ENCODE measurements at places on chromosomes 5 and 9.
A peak's percentile ranks its signal among the peaks of the same experiment; 100 is the strongest.

DNA sequence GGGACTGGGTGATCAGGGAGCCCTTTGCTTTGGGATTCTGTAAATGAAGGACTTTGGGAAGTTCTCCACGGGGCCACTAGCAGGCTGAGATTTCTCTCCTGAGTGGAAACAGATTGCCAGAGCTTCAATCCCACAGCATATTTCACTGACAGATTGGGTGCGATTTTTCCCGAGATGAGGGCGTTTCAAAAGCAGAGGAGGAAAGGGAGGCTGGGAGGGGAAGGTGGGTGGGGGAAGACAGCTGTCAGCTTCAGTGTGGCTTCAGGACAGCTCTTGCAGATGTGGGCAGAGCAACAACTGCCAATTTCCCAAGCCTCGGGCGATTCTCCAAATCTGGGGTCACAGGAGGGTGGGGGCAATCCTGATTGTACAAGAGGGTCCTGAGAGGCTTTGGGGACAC is 258.5 kb upstream of the ADRA1B start:
- DNase-seq: no peak

GRCh38 chr9:124617477-124618141 is 110.4 kb upstream of the NR5A1 start:
- peak; percentile 26 for DNase-seq

GRCh38 chr9:76456202-76456926 is 2.6 kb upstream of the GCNT1 start:
- DNase-seq: peak; percentile 96

DNA sequence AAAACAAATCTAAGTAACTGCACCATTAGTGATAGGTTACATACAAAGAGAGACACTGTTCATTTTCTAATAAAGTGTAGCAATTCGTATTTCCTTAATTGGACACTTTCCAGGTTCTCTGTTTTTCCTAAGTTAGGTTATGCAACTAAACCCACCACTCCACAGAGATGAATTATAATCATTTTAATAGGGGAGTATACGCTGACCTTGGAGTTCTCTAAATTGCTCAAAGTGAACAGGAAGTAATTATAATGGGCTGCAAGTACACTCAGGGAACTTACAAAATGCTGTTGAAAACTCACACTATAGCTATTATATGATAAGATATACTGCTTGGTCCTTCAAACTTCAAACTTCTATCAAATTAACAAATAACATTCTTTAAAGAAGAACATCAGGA is 18.2 kb upstream of the ADCY2 start:
- no peak for DNase-seq

GRCh38 chr5:173699966-173700365 is 83.5 kb upstream of the BOD1 start:
- no peak for DNase-seq

GRCh38 chr5:136155078-136155477 is 22.4 kb downstream of the SMAD5 start:
- no peak for DNase-seq

- no peak for DNase-seq
These were observed 47.3 kb downstream of the MEGF10 start for GRCh38 chr5:127337876-127338275.

GRCh38 chr5:145951071-145951470 is 14.7 kb downstream of the SH3RF2 start:
- no peak for DNase-seq

DNA sequence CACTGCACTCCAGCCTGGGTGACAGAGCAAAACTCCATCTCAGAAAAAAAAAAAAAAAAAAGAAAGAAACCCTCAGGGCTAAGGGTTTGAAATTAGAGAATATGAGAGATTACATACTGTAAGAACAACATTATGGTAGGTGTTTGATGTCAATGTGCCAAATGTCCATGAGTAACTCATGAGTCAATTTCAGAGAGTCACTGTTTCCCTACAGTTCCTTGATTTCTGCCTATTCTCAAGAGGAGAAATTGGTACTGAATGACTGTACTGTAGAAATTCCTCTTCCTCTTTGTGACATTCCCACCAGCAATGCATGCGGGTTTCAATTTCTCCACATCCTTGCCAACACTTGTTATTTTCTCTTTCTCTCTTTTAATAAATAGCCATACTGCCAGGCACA is 35.2 kb downstream of the MARVELD2 start:
- DNase-seq: peak; percentile 17

GRCh38 chr9:116635908-116636307 is 51.2 kb upstream of the TRIM32 start:
- no peak for DNase-seq

DNA sequence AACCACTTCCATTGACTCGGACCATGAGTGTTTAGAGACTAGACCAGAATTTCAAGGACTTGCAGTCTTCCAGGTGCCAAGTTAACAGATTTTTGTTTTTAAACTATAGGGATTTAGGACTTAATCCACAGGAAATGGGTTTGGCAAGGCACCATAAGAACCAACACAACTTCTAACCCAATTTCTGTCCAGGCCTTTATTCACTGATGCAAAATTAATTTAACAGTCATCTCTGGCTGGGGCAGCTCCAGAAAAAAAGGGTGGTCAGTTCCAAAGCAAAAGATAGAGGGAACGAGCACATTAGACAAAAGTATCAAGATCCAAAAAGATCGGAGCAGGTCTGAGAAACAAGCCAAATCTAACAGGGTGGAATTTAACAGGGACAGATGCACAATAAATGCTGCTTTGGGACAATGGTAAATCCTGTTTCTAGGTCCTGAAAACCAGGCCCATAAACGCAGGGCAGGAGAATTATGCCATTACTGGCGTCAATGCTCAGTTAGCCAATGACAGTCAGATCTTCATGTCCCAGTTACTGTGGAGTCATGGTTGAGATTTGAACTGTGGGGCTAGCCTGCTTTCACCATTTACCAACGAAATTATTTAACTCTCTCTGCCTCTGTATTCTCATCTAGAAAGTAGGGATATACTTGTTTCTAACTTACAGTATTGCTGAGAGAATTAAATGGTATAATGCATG is 590.8 kb upstream of the BRINP1 start:
- DNase-seq: no peak

- no peak for DNase-seq
These were observed 177.2 kb downstream of the OSTF1 start for GRCh38 chr9:75265525-75265972.

DNA sequence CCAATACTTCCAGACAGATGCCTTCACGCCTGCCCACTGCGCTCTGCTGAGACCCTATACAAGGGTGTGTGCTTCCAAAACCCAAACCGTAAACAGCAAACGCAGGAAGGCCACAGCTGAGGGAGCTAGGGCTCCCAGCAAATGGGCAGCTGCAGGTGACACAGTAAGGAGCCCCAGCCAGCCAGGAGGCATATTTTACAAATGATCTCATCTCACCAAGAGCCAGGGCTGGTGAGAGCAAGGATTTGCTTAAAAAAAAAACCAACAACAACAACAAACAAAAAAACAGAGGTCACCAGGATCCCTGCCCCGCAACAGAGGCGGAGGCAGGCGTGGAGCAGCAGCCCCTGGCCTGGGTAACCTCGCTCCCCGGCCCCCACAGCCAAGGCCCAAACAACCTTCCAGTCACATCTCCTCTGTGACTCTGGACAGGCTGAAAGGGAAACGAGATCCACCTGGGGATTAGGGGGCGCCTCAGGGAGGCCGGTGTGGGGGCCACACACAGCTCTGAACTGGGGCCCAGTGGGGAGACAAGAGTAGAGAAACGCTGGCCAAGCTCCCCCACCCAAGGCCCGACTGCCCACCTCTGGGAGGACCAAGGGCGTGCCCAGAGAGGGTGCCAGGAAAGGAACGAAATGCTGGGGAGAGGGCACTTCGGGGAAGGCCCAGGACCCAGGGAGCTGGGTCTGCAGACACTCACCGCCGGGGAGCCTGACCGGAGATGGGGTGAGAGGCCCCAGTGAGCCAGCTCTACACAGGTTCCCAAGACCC is 3.3 kb downstream of the NACC2 start:
- DNase-seq: no peak

DNA sequence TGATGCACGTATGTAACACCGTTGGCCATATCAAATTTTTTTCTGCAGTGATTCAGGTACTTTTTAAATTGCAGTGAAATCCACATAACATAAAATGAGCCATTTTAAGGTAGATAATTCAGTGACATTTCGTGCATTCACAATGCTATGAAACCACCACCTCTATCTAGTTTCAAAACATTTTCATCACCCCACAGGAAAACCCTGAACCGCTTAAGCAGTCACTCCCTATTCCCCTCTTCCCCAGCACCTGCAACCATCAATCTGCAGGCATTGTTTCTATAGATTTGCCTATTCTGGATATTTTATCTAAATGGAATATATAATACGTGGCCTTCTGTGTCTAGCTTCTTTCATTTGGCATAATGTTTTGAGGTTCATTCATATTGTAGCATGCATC is 79.2 kb downstream of the BOD1 start:
- DNase-seq: no peak

- DNase-seq: no peak
These were observed 119.0 kb upstream of the TXNDC8 start for GRCh38 chr9:110456681-110457080.

- DNase-seq: no peak
These were observed 92.0 kb upstream of the SSBP2 start for GRCh38 chr5:81842795-81843398.

- no peak for DNase-seq
These were observed 76.7 kb downstream of the FAM170A start for GRCh38 chr5:119706049-119706448.

GRCh38 chr5:60195083-60195482 is 301.6 kb upstream of the PDE4D start:
- no peak for DNase-seq

- no peak for DNase-seq
These were observed 1.6 kb downstream of the MED27 start for GRCh38 chr9:132077881-132078698.

- no peak for DNase-seq
These were observed 41.9 kb upstream of the ACTBL2 start for GRCh38 chr5:57524348-57525060.

DNA sequence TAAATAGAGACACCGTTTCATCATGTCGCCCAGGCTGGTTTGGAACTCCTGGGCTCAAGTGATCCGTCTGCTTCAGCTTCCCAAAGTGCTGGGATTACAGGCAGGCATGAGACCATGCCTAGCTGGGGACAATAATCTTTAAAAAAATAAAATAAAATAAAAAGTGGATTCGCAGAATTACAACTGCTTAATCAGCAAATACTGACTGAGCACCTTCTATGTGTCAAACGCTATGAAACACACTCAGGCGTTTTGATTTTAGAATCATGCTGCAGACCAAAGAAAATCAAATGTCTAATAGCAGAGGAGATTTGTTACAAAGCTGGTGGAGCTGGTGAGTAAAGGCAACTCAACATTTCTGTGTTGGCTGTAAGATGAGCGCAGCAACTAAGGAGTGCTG is 22.7 kb upstream of the SH3RF2 start:
- no peak for DNase-seq

- DNase-seq: no peak
These were observed 2.9 kb downstream of the SV2C start for GRCh38 chr5:76086095-76086494.

- no peak for DNase-seq
These were observed 59.1 kb downstream of the ATP10B start for GRCh38 chr5:160792732-160793529.

- no peak for DNase-seq
These were observed 339.1 kb downstream of the NFIB start for GRCh38 chr9:13974891-13975290.

- no peak for DNase-seq
These were observed 31.8 kb downstream of the F2R start for GRCh38 chr5:76747706-76748105.

DNA sequence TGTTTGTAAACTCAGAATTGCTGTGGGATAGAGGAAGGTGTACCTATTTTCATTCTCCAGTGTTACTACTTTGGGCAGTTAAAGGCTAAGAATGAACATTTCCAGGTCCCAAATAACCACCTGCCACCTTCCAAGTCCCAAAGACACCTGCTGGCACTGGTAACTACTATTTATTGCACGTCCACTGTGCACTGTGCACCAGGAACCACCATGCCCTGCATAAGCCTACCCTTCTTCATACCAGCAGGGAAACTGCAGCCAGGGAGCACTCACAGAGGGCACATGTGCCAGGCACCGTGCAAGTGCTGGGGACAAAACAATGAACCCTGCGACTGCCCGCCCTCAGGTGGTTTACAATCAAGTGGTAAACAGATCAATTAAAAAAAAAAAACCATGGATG is 34.9 kb downstream of the RAPGEF1 start:
- no peak for DNase-seq

- no peak for DNase-seq
These were observed 131.5 kb upstream of the PANK3 start for GRCh38 chr5:168710706-168711105.

DNA sequence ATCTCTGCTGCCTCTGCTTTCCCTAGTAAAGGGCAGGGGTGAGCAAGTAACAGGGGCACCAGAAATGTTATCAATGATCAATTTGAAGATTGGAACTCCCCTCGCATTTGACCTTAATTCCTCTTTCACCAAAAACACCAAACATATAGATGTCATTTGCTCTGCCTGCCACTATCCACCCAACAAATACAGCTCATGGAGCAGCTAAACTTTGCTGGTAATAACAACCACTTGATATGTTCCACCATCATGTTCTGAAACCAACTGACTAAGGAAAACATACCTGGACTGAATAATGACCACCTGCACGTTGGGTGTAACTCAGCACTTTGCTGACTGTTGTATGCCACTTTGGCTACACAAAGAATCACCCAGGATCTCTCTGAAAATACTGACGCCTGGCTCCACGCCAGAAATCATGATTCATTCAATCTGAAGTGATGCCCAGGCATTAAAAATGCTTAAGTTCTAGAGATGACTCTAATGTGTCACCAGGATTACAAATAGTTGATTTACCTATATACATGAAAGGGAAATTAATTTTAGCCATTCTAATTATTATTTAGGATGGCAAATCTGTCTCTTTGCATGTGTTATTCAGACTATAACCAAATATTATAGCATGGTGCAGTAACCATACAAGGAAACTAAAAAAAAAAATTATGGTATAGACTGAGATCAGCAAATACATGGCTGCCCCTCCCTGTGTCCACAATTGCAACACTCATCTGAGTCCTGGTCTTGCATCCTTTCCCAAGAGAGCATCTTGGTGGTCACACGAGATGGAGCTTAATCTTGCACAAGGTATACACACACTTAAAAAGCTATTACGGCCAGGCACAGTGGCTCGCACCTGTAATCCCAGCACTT is 43.1 kb upstream of the TTC39B start:
- DNase-seq: no peak

- no peak for DNase-seq
These were observed 49.5 kb upstream of the DENND4C start for GRCh38 chr9:19180991-19181390.

GRCh38 chr5:115313632-115314031 is 17.2 kb upstream of the CCDC112 start:
- no peak for DNase-seq

GRCh38 chr9:19404283-19405075 is 4.3 kb upstream of the ACER2 start:
- no peak for DNase-seq

GRCh38 chr9:19074836-19075235 is 25.6 kb downstream of the RRAGA start:
- DNase-seq: no peak

DNA sequence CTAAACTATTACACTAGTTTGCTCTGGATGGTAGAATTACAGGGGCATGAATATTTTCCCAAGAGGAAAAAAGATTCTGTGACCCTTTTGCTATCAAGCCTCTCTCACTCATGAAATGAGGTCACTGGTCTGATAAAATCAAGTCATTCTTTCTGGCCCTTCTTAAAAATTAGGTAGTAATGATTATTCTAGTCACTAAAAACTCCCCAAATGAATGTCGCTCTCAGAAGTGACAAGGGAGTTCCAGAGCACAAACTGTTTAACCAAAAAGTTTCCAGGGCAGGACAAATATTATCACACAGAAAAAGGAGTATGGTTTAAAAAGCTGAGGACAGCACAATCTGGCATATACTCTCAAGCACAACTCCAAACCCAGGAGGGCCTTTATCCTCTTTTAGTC is 12.5 kb downstream of the ERMP1 start:
- no peak for DNase-seq

Data from pulmonary artery endothelial cell (primary cell).